ENCODE measurements at places on chromosomes 11 and 22. TPM values are rescaled to one million over a fixed set of nuclear protein-coding genes. Genes with fewer than 3 reads are reported as not detected.

GRCh38 chr22:30183861-30184278, 62.7 kb downstream of the LIF start:
- DNase-seq: no peak
- no peak overlapping the region for H3K4me3 ChIP-seq
- H3K36me3 ChIP-seq: no peaks in the 10 kb centered on the region
- no peak overlapping the region for H3K27ac ChIP-seq
- no peaks in the 10 kb centered on the region for H3K27me3 ChIP-seq
- H3K4me1 ChIP-seq: no peaks in the 10 kb centered on the region

DNA sequence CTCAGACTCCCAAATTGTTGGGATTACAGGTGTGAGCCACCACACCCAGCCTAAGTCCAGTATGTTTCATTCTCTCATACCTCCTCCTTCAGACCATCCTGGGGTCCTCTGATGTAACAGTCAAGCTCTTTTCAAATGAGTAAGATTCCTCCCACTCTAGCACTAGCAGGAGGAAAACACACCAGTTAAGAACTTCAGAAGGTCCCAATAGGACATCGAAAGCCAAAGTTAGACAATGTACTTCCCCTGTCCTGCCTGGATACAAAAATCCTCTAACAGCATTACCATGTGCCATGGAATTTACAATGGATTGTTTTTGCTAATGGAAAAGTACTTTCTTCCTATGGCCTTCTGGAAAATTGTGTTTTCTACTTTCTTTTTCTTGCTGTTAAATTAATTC, 67.1 kb downstream of the CCDC34 start:
- no peak overlapping the region for H3K4me3 ChIP-seq
- H3K4me1 ChIP-seq: no peaks in the 10 kb centered on the region
- no peaks in the 10 kb centered on the region for H3K27me3 ChIP-seq
- no peak overlapping the region for H3K27ac ChIP-seq

GRCh38 chr11:1193326-1194230, 29.3 kb upstream of the MUC5B start:
- no peaks in the 10 kb centered on the region for H3K27me3 ChIP-seq
- H3K4me1 ChIP-seq: no peaks in the 10 kb centered on the region
- no peaks in the 10 kb centered on the region for H3K36me3 ChIP-seq
- no peak for DNase-seq
- no peak overlapping the region for H3K4me3 ChIP-seq
- no peak overlapping the region for H3K27ac ChIP-seq

- no peak overlapping the region for H3K27ac ChIP-seq
- no peaks in the 10 kb centered on the region for H3K4me1 ChIP-seq
- DNase-seq: peak; percentile 28
- no peak overlapping the region for H3K4me3 ChIP-seq
- H3K27me3 ChIP-seq: no peaks in the 10 kb centered on the region
Measured at GRCh38 chr22:26709617-26710390, 52.4 kb downstream of the MIAT start.

- H3K36me3 ChIP-seq: peaks cover 49% of the 10 kb centered on the region
- no peaks in the 10 kb centered on the region for H3K27me3 ChIP-seq
- peak overlapping the region; percentile 93 for H3K4me3 ChIP-seq
- H3K4me1 ChIP-seq: peaks cover 61% of the 10 kb centered on the region
- peak overlapping the region; percentile 7 for H3K27ac ChIP-seq
Measured at GRCh38 chr11:61329871-61330270, 3.0 kb downstream of the DDB1 start.

GRCh38 chr11:99257131-99257530, 236.4 kb downstream of the CNTN5 start:
- H3K4me1 ChIP-seq: no peaks in the 10 kb centered on the region
- no peaks in the 10 kb centered on the region for H3K36me3 ChIP-seq
- DNase-seq: peak; percentile 7
- no peak overlapping the region for H3K27ac ChIP-seq
- peaks cover 76% of the 10 kb centered on the region for H3K27me3 ChIP-seq

DNA sequence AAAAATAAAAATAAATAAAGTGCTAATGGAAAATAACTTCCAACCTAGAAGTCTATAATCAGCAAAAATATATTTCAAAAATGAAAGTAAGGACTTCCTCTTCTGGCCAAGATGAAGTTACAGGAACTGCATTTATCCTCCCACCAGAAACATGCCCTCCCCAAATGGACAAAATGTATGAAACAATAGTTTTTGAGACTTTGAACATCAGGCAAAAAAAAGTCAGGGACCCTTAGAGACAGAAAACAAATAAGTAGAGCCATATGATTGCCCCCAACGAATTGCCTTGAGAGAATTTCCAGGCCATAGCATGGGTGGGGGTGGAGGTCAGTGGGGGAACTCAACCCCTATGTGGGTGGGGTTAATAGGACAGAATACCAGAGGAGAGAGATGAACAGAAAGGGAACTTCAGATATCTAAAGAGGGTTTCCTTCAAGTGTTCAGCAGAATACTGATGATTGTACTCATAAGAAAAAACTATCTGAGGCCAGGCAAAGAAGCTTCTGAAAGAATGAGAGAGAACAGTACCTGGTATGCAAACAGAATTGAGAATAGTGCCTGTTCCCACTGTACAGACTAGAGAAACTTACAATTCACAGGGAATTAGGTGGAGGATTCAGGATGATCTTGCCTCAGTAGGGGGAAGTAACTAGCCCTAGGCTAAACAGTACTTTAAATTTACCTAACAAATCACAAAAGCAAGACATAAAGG, 26.6 kb upstream of the IL10RA start:
- H3K4me3 ChIP-seq: no peak overlapping the region
- H3K27ac ChIP-seq: no peak overlapping the region
- peaks cover 70% of the 10 kb centered on the region for H3K27me3 ChIP-seq
- no peak for DNase-seq
- H3K36me3 ChIP-seq: no peaks in the 10 kb centered on the region
- no peaks in the 10 kb centered on the region for H3K4me1 ChIP-seq

DNA sequence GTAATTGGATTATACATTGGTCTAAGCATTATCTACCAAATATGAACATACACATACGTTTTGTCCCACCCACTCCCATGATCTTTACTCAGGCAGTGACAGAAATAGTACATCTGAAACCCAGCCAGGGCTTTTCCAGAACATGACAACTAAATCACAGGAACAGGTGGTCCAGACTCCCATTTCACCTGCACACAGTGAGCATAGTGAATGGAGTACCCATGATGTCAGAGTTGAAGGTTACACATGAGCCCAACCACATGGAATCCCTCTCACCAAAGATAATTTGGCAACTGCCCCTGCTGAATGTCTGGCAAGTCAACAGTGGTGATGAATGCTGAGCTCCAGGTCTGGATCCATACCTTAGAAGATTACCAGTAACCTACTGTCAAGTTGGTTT, 411.9 kb upstream of the LUZP2 start:
- H3K27me3 ChIP-seq: peaks cover 38% of the 10 kb centered on the region
- DNase-seq: no peak
- H3K36me3 ChIP-seq: no peaks in the 10 kb centered on the region
- H3K4me3 ChIP-seq: no peak overlapping the region
- H3K27ac ChIP-seq: no peak overlapping the region
- H3K4me1 ChIP-seq: no peaks in the 10 kb centered on the region

GRCh38 chr11:34278693-34279297, 79.0 kb downstream of the ABTB2 start:
- no peaks in the 10 kb centered on the region for H3K27me3 ChIP-seq
- peaks cover 15% of the 10 kb centered on the region for H3K4me1 ChIP-seq
- H3K36me3 ChIP-seq: no peaks in the 10 kb centered on the region
- H3K27ac ChIP-seq: no peak overlapping the region
- no peak for DNase-seq
- no peak overlapping the region for H3K4me3 ChIP-seq

- H3K4me3 ChIP-seq: no peak overlapping the region
- no peak for DNase-seq
- no peaks in the 10 kb centered on the region for H3K36me3 ChIP-seq
- no peak overlapping the region for H3K27ac ChIP-seq
- no peaks in the 10 kb centered on the region for H3K27me3 ChIP-seq
Measured at GRCh38 chr11:107337917-107338316, 119.7 kb downstream of the CWF19L2 start.

DNA sequence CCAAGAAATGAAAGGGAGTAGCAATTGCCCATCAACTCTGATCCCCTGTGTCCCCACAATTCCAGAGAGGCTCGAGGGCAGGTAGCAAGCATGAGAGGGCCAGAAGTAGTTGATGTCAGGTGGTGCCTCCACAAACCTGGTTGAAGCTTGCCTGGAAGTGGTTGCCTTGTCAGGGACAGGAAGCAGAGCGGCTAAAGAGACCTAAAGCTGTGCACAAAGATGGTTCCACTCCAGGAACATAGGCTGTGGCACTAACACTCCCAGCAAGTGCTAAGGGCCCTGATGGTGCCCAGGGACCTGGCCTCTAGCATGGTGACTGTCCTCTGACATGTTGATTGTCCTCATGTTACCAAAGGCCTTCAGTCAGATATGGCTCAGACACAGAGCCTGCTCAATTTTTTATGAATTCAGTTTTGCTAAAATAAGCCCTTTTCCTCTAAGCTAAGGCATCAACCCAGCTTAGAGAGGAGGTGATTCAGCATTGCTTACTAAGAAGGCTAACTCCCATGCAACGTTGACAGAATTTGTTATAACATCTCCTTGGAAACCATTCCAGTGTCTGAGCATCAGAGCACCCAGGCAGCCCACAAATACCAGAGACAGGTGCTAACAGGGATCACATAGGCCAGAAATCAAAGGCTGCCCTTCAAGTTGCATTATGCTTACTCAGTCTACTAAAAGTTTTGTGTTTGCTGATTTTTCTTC, 196.3 kb upstream of the ARHGAP20 start:
- peaks cover 12% of the 10 kb centered on the region for H3K4me1 ChIP-seq
- peak overlapping the region; percentile 32 for H3K27ac ChIP-seq
- no peaks in the 10 kb centered on the region for H3K36me3 ChIP-seq
- peaks cover 62% of the 10 kb centered on the region for H3K27me3 ChIP-seq
- no peak overlapping the region for H3K4me3 ChIP-seq

DNA sequence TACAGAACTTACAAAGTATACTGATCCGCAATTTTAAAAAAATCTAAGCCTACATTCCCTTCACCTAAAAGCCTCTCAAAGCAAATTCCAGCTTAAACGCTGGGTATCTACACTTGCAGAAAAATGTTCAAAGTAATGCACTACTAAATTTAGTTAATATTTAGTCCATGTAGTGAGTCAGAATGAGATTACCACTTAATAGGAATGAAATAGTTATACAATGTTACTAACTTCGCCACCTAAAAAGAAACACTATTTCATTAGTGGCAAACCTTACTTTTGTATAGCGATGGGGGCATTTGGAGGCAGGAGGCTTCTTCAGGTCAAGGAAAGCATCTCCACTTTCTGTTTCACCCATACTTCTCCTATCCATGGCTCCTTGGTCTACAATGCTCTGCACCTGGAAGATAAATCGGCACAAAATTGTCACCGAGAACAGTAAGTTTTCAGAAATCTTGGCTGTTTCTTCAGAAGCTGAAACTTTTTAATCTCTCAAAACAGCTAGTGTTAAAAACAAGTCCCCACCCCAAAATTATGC, 1.2 kb downstream of the EIF4ENIF1 start:
- H3K4me3 ChIP-seq: peak overlapping the region; percentile 88
- peaks cover 45% of the 10 kb centered on the region for H3K36me3 ChIP-seq
- no peaks in the 10 kb centered on the region for H3K27me3 ChIP-seq
- H3K4me1 ChIP-seq: peaks cover 8% of the 10 kb centered on the region
- DNase-seq: no peak
- peak overlapping the region; percentile 84 for H3K27ac ChIP-seq

DNA sequence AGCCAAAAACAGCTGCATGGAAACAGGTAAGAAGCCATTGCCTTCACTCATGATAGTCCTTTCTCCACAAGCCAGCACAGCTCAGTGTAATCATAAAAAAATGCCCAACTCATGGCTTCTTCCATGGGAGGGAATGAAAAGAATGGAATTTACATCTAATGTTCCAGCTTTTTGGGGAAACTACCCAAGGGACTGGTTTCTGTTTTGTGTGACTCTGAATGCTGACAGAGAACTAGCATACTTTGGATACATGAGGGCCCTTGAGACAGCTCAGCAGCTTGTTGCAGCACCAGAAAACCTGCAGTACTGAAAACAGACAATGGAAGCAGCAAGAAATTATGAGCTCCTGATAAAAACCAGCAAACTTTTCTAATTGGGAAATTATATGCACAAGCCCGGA, 24.2 kb upstream of the HORMAD2 start:
- H3K27me3 ChIP-seq: no peaks in the 10 kb centered on the region
- no peak for DNase-seq
- peaks cover 9% of the 10 kb centered on the region for H3K4me1 ChIP-seq
- no peak overlapping the region for H3K4me3 ChIP-seq

GRCh38 chr22:36746375-36746970, 29.4 kb downstream of the IFT27 start:
- H3K4me1 ChIP-seq: peaks cover 5% of the 10 kb centered on the region
- H3K27ac ChIP-seq: no peak overlapping the region
- H3K27me3 ChIP-seq: no peaks in the 10 kb centered on the region
- no peak overlapping the region for H3K4me3 ChIP-seq

DNA sequence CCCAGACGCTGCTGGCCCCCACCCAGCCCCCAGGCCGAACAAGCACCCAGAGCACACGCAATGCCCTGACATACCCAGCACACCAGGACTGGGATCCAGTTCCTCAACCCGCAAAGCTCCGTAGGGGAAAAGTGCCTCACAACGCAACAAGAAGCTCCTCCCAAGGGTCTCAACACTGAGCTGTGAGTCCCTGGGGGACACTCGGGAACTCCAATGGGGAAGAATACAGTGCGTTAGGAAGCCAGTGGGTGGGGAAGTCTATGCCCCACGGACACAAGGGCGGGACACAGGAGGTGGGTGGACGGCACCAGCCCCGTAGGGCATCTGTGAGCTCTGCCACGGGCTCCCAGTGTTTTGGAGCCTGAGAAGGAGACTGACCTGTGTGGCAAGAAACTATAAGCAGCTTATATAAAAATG, 1.6 kb downstream of the DEAF1 start:
- no peaks in the 10 kb centered on the region for H3K27me3 ChIP-seq
- H3K36me3 ChIP-seq: peaks cover 45% of the 10 kb centered on the region
- H3K27ac ChIP-seq: peak overlapping the region; percentile 98

DNA sequence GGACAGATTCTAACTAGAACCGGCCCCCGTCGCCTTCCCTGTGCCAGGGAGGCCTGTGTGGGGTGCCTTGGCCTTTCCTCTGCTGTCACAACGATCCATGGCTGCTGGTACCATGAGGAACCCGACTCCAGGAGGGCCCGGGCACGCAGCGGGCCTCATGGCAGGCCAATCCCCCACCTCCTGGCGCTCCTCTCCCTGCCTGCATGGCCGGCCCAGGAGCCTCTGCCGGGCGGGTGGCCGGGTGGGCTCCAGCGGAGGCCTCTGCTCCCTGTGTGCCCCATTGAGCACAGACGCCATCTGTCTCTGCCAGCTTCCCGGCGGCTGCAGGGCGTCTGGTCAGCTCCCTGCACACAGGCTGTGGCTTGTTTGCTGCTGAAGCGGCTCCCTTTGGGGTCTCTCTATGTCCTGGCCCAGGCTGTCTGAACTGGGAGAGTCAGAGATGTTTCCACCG, 86.5 kb downstream of the MYEOV start:
- H3K27me3 ChIP-seq: no peaks in the 10 kb centered on the region
- no peak for DNase-seq
- peaks cover 4% of the 10 kb centered on the region for H3K36me3 ChIP-seq
- no peaks in the 10 kb centered on the region for H3K4me1 ChIP-seq

The TEX54 gene
- not detected for total RNA-seq

The LUZP2 gene
- total RNA-seq: not detected

The HORMAD2 gene
- not detected for total RNA-seq

The OR52I1 gene
- not detected for total RNA-seq

The ADM2 gene
- total RNA-seq: 35.4 TPM

The MEI1 gene
- not detected for total RNA-seq

The PDE2A gene
- 1.9 TPM for total RNA-seq

The NPAS4 gene
- not detected for total RNA-seq

The NFRKB gene
- 37.4 TPM for total RNA-seq

All from MCF 10A (cell line).